ENCODE measurements at places on chromosomes 1 and 21.

DNA sequence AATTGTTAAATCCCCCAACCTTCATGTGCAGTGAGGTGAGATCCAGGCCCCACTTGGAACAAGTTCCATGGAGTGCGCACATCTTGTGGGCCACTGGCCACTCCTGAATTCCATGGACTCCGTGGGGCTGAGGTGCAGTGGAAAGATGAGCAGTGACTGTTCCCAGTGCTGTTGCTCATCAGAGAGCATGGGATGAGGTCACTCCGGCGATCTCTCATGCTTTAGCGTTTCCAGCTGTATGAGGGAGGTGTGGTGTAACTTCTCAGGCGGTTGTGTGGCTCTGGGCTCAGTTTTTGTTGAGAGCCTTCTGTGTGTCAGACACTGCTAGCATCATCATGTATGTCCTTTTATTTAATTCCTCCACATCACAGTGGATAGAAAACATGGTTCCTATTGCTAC, 96.2 kb downstream of the GALNT2 start:
- DNase-seq, result no peak

DNA sequence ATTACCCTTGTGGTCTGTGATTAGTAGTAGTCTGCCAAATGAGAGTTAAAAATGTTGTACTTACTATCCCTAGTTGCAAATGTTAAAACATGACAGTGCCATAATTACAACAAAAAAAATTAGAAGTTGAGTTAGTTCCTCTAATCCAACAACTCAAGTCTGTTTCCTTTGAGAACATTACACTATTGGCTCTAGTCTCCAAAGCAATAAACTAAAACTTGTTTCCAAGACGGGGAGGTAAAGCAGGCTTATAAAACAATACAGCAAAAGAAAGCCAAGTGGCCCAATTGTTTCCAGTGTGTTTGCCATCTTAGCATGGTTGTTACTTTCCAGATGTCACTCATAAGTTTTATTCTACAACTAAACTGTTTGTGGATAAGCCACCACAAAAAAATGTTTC, 11.6 kb downstream of the KYAT3 start:
- DNase-seq, result no peak

- DNase-seq, result no peak
Measured at GRCh38 chr1:62325681-62326080, 6.4 kb upstream of the KANK4 start.

DNA sequence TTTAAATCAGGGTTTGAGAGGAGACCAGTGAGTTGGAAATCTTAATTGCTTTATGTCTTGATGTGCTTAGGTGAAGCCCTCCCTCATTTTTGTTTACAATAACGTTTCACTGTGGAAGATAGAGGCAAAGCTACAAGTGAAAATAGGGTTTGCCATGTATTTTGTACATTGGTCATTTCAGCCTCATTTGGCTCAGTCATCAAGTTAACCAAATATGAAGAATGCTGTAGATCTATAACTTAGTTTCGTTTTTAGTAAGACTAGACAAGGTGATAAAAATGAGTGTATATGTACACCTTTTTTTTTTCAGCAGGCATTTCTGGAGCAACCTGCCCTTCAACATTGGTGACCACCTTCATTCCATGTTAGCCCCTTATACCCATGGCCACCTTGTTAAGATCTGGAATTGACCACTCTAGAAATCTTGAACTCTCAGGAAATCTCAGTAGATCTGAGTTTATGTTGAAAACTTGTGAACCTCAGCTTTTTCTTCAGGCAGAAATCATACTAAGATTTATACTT, 2.9 kb downstream of the NFYC start:
- DNase-seq, result no peak

Data from HAP-1 (cell line).